Left cardiac atrium (tissue), 4 donors: ENCODE measurements at places on chromosomes 3 and 15. TPM values are rescaled to one million over a fixed set of nuclear protein-coding genes. Genes with fewer than 3 reads are reported as not detected.

Gene A4GNT
- not detected for total RNA-seq

- DNase-seq, result no peak
Observed at GRCh38 chr3:110664148-110664547, 407.5 kb upstream of the NECTIN3 start.

- peak; percentile 41 for DNase-seq
Observed at GRCh38 chr15:45402955-45403877, 24.9 kb upstream of the GATM start.

GRCh38 chr3:53252096-53252946 lies 3.5 kb downstream of the TKT start:
- no peak for DNase-seq

GRCh38 chr3:131831608-131832007 lies 203.2 kb downstream of the CPNE4 start:
- no peak for DNase-seq

DNA sequence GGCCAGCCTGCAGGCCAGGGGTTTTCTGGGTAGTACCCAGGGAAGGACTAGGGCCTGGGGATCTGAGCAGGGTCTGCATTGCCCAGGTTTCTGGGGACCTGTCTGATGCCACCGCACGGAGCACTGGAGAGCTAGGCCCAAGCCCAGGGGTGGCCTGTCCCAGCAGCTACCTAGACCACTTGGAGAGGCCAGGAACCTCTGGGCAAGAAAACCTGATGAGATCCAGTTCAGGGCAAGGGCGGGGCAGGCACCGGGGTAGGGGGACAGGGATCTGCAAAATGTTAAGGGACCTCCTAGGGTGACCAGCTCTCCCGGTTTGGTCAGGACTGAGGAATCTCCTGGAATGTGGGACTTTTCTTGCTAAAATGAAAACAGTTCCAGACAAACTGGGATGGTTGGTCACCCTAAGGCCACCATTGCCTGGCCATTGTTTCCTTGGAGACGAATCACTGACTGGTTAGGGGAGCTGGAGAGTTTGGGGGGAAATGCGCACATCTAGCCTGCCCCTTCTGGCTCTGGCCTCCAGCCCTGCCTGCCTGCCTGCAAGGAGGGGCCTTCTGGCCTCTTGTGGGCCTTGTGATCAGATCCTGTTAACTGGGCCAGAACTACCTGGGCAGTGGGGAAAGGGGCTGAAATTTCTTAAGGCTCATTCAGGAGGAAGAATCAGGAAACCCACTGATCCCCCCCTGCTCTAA lies 117.4 kb upstream of the TLE3 start:
- no peak for DNase-seq

DNA sequence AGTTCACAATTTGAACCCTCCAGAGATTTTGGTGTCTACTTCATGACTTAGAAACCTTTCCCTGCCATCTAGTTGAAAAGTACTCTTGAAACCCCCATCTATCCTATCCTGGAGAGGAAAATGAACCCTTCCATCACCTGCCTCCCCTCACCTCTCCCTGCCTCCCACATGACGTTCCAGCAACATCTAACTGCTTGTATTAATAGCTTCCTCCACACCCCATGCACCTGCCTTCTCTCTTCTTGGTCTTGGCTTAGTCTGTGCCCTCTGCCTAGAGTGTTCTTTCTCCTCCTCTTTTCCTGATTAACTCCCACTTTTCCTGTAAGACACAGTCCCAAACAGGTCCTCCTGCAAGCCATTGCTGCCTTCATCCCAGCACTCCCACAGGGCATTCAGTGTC lies 107.8 kb downstream of the LIPC start:
- DNase-seq, result no peak

Gene CSPG4
- total RNA-seq, result 16.8 TPM

DNA sequence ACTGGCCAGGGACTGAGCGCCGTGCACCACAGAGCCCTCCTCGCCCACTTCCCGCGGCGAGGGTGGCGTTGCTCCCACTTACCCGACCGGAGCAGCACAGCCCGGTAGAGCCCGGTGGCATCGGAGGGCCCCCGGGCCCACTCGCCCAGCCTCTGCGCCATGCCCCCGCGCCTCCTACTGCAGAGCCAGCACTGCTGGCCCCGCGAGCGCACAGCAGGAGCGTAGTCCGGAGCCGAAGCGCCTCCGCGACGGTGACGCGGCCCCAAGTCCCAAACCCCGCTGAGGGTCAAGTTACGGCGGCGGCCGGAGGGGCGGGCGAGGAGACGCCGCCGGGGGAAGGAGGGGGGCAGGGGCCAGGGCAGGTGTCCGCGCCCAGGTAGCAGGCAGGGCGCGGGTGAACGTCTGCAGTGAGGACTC lies 9.6 kb upstream of the FAM107A start:
- DNase-seq, result no peak

DNA sequence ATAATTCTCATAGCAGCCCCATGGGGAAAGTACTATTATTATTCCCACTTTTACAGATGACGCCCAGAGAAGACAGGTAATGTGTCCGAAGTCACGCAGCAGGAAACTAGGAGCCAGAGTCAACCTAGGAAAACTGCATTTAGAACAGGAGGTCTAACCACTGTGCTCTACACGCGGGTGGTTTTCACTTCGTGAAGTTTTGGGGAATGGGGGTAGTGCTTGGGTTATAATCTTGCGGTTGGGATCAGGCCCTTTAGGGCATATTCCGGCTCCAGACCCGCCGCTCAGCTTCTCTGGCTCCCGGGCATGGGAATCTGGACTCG lies 5.2 kb downstream of the TPM1 start:
- DNase-seq, result no peak

GRCh38 chr3:42569593-42570142 lies 12.1 kb downstream of the SEC22C start:
- no peak for DNase-seq
